Activated CD8-positive, alpha-beta T cell treated with anti-CD3 and anti-CD28 coated beads for 36 hours (primary cell): ENCODE measurements at places on chromosomes 3 and 15. TPM values are rescaled to one million over a fixed set of nuclear protein-coding genes. Genes with fewer than 3 reads are reported as not detected.

Gene SOX14
- not detected for total RNA-seq

- DNase-seq, result no peak
Measured at GRCh38 chr3:193805448-193805847, 212.4 kb downstream of the OPA1 start.

Gene FBXO40
- total RNA-seq, result not detected

Gene FBLN2
- total RNA-seq, result 13.7 TPM

DNA sequence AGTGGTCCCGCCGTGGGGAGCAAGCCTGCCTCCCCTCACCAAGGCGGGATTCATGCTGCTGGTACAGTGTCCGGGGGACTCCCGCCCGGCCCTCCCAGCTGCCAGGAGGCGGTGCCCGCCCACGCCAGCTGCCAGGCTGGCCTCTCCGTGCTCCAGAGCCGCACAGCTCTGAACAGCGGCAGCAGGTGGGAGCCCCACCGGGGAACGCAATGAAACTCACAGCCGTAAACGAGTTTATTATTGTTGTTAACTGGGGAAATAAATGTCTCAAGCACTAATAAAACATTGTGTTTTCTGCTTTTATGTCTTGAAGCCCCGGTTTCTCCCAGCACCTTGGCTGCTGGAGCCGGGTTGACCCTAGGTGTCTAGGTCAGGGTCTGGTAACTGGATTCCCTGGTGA, 317.7 kb upstream of the TLE3 start:
- DNase-seq, result no peak

- no peak for DNase-seq
Measured at GRCh38 chr15:57064033-57064432, 145.6 kb downstream of the TCF12 start.

Gene SERPINI2
- not detected for total RNA-seq

GRCh38 chr3:61806810-61807209, 245.4 kb downstream of the PTPRG start:
- DNase-seq, result no peak

Gene TGM5
- total RNA-seq, result 0.22 TPM

DNA sequence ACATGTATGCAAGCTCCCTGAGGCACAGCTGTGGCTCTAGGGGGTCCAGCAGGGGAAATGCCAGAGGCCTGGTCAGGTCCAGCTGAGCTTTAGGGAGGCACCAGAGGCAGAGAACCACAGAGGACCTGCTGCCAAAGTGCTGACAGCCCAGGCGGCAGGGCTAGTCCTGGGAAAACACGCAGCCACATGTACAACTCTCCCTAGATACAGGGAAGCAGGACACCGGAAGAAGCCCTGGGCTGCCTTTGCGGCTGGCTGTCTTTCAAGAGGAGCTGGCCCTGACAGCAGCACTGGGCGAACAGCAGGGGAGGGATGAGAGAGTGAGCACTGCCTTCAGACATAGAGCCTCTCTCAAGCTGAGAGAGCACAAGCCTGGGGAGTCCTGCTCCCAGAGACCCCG, 40.7 kb downstream of the RFT1 start:
- DNase-seq, result no peak

GRCh38 chr3:129688271-129688895, 81.9 kb upstream of the PLXND1 start:
- no peak for DNase-seq

DNA sequence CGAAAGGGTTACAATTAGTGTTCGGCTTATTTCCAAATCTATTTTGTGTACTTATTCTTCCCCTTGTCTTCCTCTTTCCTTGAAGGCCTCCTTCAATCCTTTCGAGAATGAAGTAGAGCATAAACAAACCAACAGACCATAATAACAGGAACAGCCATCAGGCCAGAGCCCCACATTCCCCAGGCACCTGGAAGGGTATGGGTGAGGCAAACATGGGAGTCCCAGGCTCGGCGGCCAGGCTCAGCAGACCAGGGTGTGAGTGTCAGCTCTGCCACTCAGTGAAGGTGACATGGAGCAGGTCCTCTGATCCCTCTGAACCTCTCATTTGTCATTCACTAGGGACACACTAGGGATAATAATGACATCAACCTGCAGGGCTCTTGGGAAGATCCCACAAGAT, 13.8 kb downstream of the ALS2CL start:
- DNase-seq, result no peak

- DNase-seq, result no peak
Measured at GRCh38 chr3:14608298-14608697, 43.3 kb upstream of the CCDC174 start.

GRCh38 chr15:91861223-91861622, 7.7 kb downstream of the SLCO3A1 start:
- no peak for DNase-seq

Gene C3orf49
- total RNA-seq, result not detected

DNA sequence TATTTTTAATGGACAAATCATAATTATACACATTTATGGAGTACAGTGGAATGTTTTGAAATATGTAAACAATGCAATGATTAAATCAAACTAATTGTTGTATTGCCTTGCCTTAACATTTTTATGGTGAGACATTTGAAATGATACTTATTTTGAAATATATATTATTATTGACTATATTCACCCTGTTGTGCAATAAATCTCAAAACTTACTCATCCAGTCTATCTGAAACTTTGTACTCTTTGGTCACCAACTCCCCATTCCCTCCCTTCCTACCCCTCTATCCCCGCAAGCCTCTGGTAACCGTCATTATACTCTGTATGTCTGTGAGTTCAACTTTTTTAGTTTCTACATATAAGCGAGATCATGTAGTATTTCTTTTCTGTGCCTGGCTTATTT, 74.7 kb upstream of the GOLGA6B start:
- DNase-seq, result no peak

DNA sequence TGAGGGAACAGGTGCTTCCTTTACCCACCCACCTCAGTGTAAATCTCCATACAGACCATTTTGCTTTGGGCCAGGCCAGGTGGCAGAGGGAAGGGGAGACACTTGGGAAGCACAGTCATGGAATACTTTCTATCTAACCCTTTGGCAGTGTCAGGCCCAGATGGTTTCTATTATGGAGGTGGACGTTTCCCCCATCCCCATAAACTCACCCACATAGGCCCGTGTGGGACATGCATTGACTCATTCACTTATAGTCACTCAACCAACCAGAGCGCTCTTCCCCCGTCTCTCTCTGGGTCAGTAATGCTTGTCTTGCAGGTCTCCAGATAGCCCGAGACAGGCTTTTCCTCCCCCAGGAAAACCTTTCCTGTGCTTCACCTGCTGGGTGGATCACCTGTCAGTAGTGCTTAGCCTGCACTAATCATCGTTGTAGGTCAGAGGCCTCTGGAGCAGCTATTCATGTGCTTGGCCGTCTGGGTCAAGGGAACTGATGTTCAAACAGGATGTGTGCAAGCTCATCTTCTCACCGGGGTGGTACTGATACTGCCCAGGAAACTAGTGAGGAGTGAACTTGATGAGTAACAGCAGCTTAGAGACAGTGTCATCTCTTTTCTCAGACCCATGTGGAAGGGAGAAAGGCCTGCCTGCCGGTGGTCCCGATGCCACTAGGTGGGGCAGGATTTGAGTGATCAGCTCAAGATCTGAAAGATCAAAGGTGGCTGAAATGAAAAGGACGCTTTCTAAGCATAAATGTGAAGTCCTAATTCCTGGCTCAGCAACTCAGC, 67.1 kb downstream of the CEMIP start:
- no peak for DNase-seq

- DNase-seq, result no peak
Measured at GRCh38 chr3:162217647-162218046, 721.0 kb downstream of the OTOL1 start.

DNA sequence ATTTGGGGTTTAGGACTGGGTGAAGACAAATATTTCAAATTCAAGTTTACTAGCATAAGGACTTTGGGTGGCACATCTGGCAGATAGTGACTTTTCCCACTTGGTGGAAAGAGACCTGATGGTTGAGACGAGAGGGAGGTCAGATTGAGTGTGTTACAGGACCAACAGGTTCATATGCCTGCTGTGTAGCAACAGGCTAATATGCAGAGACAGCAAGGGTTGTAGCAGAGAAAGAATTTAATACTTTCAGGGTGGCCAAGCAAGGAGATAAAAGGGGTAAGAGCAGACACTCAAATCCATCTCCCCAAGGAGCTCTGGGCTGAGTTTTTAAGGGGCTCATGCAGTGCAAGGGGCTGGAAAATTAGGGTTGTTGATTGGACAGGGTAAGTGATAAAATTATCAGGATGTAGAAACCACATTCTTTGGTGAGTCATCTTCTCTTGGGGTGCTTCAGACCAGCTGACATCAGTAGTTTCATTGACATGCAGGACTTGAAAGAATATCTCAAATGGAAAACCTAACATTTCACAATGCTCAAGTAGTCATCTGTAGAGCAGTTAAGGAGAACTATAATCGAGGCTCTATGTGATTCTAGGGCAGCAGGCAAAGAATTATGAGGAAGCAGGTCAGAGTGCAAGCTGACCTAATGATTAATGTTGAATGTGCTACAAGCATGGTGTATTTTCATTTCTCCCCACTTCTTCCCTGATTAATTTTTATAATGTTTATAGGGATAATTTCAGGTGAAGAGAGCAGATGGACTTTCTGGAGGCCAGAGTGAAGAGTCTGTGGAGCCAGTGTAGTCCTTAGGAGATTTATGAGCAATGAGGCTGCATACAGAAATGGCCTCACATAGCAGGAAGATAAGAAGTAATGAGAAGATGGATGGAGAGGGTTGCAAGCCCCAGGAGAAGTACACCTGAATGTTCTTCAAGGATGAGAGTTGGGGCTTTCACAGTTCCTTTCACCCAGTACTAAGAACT, 13.7 kb downstream of the FOXB1 start:
- peak; percentile 38 for DNase-seq

Gene WNT7A
- total RNA-seq, result not detected

- no peak for DNase-seq
Measured at GRCh38 chr3:163672954-163673353, 1405.3 kb downstream of the SI start.

DNA sequence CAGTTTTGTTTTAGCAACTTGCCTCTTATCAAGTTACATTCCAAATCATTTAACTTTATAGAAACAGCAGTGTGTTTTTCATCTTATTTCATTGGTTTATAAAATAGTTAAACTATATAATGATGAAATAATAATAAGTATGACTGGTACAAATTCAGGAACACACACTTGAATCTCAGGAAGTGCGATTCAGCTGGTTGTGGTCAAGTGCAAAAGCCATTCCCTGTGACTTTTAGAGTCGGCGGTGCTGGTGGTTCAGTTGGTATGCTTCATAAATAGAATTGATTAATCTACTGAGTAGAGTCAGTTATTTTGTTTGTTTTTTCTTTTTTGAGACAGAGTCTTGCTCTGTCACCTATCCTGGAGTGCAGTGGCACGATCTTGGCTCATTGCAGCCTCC, 22.7 kb downstream of the SACM1L start:
- no peak for DNase-seq

GRCh38 chr3:73499787-73500186, 125.0 kb downstream of the PDZRN3 start:
- DNase-seq, result no peak

DNA sequence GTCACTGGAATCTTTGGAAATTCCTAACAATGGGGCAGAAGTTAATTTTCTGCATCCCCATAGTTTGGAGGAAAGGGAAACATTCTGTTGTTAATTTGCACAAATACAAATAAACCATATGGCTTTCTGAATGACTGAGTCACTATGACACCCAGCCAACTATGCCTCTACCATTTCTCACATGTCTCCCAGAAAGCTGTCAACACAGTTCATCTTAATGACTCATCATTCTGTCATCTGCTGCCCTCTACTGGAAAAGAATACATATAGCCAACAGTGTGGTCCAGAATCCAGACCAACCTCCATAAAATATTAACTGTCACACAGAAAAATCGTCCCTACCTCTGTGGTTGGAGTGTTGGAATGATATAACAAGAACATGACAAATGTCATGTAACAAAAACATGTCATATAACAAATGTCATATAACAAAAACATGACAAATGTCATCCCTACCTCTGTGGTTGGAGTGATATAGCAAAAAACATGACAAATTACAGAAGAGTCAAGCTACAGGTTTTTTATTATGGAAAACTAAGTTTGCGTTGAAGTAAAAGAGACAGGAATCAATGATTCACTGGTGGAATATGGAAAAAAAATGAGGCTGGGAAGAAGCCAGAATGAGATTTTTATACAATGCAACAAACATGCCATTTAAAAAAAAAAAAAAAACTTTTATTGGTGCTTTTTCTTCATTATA, 47.7 kb upstream of the GYG1 start:
- peak; percentile 30 for DNase-seq

- peak; percentile 22 for DNase-seq
Measured at GRCh38 chr3:58041182-58041825, 33.1 kb downstream of the FLNB start.

Gene ZWILCH
- total RNA-seq, result 30.2 TPM

Gene DPPA2
- not detected for total RNA-seq
